GM03348 (cell line): ENCODE measurements at places on chromosomes 2 and 18.

- DNase-seq, result no peak
Observed at GRCh38 chr18:48364146-48364545, 45.0 kb downstream of the ZBTB7C start.

DNA sequence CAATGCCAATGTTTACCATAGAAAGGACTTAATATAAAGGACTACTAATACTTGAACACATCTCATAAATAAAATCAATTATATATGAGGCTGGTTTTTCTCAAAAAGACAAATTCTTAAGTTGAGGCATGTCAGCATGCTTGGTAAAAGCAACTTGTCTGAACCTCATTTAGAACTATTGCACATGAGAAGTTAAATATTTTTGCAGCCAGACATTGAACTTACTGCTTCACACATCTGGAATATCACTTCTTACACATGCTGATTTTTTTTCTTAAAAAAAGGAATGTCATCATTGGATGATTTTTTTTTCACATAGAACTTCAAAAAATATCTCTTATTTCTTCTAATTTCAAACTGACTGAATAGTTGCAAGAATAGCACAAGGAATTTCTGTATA, 609.0 kb downstream of the EPHA4 start:
- no peak for DNase-seq

GRCh38 chr2:28681606-28682005, 70.0 kb upstream of the PPP1CB start:
- DNase-seq, result no peak

- DNase-seq, result no peak
Observed at GRCh38 chr18:78363556-78364387, 615.8 kb upstream of the SALL3 start.

DNA sequence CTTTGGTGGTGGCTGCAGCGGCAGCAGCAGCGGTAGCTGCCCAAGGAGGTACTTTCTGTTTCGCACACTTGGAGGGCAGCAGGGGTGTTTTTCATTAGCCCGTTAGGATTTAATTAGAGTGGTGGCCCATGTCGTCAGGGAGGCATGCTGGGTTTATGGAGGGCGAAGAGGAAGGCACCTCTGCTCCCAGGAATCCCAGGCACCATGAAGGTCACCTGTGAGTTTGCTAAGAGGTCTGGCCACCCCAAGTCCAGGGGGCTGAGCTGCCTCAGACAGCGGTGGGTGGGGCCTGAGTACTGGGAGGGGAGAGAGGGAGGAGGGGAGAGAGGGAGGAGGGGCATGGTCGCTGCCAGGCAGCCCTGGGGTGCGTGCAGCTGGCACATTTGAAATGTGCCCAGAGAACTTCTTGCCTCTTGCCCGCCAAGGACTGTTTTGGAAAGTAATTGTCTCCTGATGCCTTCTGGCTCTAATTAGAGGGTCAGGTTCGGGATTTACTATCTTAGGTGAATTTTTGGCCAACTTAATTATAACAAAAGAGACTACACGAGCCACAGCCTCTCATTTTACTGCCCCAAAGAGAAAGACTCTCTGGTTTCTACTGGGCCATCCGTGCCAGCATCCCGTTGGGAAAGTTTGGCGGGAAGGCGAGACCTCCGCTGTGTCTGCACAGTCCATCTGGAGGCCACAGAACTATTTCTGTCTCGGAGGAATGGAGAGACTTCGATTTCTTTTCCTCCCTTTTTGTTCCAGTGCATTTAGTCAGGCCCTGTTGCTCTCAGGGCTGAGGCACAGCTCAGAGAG, 62.0 kb downstream of the GLI2 start:
- DNase-seq, result no peak

- DNase-seq, result no peak
Observed at GRCh38 chr18:24585996-24586566, 125.6 kb downstream of the HRH4 start.

DNA sequence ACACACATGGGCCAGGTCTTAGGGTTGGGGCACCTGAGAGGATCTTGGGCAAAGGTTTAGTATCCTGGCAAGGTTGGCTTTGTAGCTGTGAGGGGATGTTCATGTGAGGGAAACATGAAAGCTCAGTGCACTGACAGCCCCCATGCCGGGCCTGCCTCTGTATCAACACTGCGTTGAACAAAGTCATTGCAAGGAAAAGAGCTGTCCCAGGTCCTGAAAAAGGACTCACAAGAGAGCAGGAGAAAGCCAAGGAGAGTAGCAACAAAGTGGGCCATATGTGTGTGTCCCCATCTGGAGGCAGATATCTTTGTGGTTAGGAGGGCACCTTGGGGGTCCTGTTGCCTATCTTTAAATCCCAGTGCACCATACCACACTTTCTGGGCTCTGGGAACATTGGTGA, 237.8 kb upstream of the THSD7B start:
- DNase-seq, result no peak

DNA sequence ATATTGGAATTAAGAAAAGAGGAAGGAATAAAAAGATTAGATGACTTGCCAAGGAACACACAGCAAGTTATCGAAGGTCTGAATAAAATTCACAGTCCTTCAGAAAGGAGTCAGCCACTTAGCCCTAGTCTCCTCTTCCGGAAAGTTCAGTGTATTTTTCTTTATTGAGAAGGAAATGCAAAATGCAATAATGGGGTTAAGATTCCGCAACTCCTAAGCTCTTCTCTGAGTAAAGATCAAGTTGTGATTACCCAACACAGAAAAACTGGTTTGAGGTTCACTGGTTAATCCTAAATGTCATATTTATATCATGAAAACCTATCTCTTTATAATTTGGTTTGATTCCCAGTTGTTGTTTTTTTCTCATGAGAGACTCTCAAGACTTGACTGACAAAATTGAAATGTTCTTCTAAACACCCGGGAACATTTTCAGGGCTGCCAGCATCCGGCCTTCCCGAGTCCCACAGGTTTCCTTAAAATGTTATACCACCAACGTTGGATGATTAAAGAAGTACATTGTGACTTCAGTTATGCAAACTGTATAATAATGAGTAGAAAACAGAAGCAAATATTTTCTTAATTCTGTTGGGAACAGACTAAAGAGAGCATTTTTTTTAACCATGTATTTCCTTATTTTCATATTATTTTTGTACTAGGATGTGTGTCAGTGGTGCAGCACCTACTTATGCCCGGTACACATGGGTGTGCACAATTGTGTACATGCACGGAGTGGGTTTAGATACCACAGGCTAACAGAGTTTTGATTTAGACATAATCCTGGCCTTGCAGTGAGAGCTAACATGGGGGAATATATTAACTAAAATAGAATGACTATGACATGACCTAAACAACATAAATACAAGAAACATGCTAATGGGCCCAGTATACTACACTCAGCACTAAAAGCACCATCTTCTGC, 100.2 kb downstream of the STK39 start:
- DNase-seq, result no peak

DNA sequence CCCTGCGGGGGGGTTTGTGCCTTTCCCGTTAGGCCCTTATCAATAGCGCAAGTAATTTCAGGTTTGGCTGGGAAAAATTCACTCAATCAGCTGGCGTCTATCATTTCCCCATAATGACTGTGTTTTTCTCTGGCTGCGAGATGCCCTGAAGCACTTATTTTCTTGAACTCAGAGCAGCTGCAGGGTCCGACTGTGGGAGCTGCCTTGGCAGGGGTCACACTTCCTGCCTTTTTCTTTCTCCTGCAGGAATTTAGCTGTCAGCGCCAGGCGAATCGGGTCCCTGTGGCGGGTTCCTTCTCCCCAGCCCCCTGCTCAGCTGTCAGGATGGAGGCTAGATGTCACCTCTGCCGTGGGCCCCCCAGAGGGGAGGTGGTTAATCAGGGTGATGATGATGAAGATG, 81.3 kb upstream of the HPCAL1 start:
- no peak for DNase-seq
